ENCODE measurements at places on chromosomes 1 and 21.

DNA sequence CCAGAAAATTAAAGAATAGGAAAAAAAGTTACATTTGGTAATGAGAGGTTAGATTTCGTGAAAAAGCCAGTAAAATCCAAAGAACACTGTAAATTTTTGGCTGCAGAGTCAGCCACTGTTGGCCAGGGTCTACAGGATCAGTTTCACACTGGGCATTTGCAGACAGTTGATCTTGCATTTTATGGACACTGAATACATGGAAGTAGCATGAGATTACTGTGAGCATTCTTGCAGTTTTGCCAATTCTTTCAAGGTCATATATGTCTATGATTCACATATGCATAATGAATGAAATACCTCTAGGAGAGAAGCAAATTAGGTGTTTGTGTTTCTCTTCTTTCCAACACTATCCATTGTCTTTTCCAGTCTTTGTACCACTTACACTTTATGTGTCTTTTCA is 200.8 kb upstream of the DPYD start:
- no peak for DNase-seq

DNA sequence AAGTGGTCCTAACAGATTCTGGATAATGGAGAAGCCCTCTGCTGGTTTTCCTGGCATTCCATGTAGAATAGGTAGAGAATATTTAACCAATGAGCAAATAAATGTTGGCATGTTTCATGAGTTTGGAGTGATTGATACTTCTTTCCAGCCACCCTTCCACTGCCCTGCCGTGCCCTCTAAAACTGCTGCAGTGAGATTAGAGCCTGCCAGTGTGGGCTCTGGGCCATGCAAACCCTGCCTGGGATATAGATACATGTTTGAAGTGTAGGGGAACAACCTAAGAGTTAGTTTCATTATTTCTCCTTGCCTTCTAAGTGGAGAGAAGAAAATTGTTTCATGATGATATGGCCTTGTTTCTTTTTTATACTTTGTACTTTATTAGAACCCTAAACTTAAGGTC is 10.4 kb downstream of the UBE2Q1 start:
- no peak for DNase-seq

- no peak for DNase-seq
Observed at GRCh38 chr1:45456531-45456930, 34.4 kb downstream of the TESK2 start.

DNA sequence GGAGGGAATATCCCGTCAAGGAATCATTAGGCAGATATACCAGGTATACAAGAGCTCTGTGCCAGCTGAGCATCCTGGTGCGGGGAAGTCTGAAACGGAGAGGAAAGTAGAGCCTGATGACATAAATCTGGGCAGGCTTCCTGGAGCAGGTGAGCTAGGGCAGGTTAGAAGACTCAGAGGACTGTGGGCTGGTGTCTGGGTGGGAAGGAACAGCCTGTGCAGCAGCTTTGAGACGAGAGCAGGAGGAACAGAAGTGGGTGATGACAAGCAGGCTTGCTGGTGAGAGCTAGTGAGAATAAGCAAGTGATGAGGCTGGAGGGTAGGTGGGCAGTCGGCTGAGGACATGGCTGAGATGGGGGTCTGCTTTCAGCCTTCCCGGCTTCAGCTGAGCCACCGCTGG is 6.7 kb downstream of the CELSR2 start:
- DNase-seq: no peak

DNA sequence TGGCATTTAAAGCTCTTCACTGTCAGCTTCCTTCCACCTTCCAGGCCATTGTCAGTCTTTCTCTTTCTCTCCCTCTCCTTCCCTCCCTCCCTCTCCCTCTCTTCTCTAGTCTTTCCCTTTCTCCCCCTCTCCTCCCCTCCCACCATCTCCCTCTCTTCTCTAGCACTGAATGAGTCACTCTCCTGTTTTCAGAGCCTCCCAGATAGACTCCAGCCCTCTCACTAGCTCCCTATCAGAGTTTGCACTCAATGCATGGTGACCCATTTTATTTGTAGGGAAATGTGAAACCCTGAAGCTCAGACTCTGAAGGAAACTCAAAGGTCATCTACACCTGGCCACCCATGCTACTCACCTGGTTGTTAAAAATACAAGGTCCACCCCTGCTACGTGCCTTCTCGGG is 4.4 kb upstream of the MATN1 start:
- no peak for DNase-seq

- DNase-seq: no peak
Observed at GRCh38 chr1:36398370-36398977, 766 bp upstream of the LSM10 start.

DNA sequence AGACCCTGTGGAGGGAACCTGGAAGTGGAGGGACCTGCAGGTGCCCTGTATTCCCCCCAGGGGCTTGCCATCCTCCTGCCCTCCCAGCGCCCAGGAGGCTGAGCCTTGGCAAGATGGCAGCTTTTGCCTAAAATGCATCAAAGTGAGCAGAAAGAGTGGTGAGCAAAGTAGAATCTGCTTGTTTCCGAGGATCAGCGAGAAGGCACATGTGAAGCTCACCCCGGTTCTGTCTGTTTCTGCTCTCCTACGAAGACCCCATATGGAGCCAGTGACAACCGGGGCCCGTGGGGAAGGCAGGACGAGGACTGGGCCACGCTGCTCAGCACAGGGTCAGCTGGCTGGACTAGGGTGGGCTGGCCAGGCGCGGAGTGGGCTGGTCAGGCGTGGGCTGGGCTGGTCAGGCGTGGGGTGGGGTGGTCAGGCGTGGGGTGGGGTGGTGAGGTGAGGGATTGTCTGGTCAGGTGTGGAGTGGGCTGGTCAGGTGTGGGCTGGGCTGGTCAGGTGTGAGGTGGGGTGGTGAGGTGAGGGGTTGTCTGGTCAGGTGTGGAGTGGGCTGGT is 5.2 kb upstream of the FNDC10 start:
- no peak for DNase-seq

DNA sequence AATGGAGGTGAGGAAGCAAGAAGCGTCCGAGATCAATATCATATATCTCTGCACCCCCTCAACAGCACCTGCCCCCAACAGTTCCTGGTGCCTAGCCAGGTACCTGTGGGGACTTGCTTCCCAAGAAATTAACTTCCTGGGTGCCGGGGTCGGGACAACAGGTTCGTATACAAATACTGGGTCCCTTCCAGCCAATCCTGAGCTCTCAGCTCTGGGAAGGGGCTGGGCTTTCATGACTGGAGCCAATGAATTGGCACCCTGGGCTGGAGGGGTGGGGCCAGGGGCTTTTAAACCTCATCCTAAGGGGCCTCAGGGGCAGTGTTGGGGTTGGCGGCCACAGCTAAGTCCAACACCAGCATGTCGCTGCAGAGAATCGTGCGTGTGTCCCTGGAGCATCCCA is at the start of gene PADI3:
Gene PADI3 (plus strand): TSS at position 318 of the 400 bp plus-strand sequence. CDS start 40 bp downstream, at position 358.
- DNase-seq: no peak

GRCh38 chr1:111789666-111790316 is 34.1 kb downstream of the DDX20 start:
- DNase-seq: no peak

- DNase-seq: no peak
Observed at GRCh38 chr1:119859647-119860046, 36.7 kb downstream of the ADAM30 start.

DNA sequence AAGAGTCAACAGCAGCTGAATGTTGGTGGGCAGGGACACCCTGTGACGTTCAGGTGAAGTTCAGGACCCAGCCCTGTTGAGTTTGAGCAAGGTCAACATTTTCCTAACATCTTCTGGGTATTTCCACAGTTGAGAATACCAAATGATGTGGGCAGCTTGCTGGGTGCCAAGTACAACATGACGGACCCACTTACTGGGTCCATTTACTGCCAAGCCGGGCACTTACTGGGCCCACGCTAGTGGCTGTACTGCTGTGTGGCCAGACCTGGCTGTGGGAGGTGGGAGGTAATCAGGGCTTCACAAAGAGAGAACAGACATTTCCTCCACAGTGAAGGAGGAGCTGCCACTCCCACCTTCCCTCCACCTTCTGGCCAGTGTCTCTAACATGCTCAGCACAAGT is 99.2 kb downstream of the PSMG1 start:
- DNase-seq: no peak

DNA sequence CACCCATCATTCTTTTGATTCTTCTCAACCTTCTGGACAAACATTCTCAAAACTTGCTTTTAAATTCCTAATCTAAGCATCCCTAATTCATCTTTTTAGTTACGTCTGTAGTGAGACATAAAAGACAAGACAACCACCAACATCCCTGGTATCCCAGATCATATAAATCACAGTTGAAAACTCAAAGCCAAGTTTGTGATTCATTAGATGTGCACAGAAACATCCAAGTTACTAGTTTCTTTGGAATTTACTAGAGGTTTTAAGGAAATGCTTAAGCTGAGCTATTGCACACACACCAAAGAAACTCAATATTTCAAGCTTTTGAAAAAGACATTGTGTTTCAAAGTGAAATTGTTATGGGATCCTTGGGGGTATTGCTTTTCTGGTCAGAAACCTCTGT is 47.6 kb downstream of the ATP6V1G3 start:
- DNase-seq: no peak

- no peak for DNase-seq
Observed at GRCh38 chr1:62672029-62672428, 16.2 kb downstream of the DOCK7 start.

DNA sequence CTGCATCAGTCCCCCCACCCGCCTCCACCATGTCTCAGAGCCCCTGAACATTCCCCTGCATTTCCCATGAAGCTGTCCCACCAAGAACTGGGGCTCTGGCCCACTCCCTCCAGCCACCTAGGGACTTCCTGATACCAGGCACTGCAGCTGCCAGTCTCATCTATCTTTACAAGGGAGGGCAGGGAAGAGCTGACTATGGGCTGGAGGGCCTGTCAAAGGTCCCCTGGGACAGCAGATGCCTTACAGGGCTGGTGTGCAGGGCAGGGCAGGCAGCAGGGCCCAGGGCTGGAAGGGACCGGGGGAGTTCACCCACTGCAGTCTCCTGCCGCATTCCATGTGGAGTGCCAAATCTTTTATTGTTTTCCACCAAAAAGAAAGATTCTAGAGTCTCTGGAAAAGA is 17.6 kb downstream of the SHISA4 start:
- no peak for DNase-seq

- no peak for DNase-seq
Observed at GRCh38 chr21:31686272-31686915, 26.9 kb downstream of the SOD1 start.

- peak; percentile 57 for DNase-seq
Observed at GRCh38 chr1:39105841-39106765, 80.0 kb downstream of the NDUFS5 start.

DNA sequence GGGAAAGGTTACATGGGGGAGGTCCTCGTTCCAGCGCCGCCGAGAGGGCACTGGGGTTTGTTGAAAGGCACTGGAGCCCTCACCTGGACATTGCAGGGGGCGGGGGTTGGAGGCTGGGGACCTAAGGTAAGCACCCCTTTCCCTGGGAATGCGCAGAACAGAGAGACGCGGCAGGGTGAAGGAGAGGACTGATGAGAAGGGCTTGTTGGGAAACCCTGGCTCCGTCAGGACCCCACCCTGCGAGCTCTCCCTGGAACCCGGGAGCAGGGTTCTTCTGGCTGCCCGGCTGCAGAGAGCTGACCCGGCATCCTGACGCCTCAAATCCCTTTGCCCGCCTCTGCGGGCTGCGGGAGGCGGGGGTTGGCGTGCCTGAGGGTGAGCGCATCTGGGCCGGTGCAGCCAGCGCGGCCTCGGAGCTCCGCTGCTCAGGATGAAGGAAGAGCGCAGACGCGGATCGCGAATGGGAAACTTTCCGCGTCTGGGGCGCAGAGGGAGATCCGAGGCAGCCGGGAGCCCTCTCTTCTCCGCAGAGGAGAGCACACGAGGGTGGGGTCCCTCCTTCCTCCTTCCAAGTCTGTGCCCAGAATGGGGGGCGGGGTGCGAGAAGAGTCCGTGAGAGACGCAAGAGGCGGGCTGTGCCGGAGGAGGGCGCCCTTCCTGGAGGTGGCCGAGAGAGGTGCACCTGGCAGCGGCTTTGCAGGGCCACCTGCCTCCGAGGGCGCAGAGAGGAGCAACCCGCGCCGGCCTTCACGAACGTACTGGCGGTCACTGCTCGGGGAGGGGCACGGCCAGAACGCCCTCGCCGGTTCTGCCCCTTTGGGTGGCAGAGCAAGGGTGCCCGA is 2.4 kb downstream of the IGSF21 start:
- peak; percentile 5 for DNase-seq

GRCh38 chr1:4696161-4696745 is 41.8 kb downstream of the AJAP1 start:
- DNase-seq: no peak
